ENCODE measurements at places on chromosomes 6 and 20.

DNA sequence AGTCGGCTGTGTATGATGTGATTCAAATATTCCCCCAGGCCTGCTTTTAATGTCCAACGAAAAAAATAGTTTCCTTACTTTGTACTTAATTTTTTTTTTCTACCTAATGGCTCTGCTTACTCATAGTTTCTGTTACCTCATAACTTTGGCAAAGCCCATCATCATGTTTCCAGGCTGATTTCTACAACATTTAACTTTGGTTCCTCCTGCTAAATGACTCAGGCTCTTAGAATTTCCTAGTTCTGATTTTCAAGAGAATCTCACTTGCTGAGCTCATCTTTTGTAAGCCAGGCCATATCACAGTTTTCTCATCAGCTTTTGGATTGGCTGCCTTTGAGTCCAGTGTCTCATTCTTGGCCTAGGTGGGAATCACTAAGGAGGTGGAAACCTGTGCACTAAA lies 323.1 kb downstream of the HDGFL1 start:
- no peak for DNase-seq

GRCh38 chr6:87543696-87544473 lies 45.9 kb downstream of the RARS2 start:
- no peak for DNase-seq

GRCh38 chr6:7058250-7058923 lies 49.4 kb upstream of the RREB1 start:
- DNase-seq, result no peak

- no peak for DNase-seq
Observed at GRCh38 chr6:111581957-111582356, 23.7 kb downstream of the TRAF3IP2 start.

- DNase-seq, result no peak
Observed at GRCh38 chr6:317448-318144, 25.3 kb downstream of the DUSP22 start.

- no peak for DNase-seq
Observed at GRCh38 chr6:105988321-105988720, 97.8 kb upstream of the PRDM1 start.

DNA sequence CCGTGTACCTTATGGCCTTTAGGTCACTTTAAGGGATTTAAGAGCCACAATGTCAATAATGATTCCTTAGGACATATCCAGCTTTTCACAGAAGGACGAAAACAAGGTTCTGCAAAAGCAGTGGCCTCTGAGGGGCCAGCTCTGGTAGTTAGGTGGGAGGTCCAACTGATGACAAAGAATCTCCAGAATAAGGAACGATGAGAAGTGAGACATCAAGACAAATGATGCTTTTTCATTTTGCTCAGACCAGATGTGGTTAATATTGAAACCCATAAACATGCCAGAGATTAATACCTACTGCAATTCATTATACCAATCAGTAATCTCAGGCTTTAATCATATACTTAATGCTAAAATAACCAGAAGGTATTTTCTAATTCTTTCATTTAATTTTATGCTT lies 1.9 kb downstream of the C6orf58 start:
- no peak for DNase-seq

DNA sequence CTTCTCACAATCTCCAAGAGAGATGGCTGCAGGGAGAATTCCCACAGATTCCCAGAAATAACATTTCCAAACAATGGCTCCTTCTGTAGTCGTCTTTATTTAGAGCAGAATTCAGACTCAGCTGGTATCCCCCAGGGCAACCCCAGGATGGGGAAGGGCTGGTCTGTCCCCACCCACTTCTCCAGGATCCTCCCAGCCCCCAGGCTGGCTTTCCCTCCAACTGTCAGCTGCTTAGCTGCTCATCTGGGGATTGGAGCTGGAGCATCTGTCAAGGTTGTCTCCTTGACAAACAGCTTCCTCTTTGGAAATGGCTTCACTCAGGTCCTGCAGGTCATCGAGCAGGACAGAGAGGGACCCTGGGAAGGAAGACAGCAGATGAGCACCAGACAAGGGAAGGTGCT lies 3.5 kb upstream of the PSORS1C2 start:
- no peak for DNase-seq

GRCh38 chr20:3123542-3123941 lies 36.1 kb downstream of the FASTKD5 start:
- no peak for DNase-seq

DNA sequence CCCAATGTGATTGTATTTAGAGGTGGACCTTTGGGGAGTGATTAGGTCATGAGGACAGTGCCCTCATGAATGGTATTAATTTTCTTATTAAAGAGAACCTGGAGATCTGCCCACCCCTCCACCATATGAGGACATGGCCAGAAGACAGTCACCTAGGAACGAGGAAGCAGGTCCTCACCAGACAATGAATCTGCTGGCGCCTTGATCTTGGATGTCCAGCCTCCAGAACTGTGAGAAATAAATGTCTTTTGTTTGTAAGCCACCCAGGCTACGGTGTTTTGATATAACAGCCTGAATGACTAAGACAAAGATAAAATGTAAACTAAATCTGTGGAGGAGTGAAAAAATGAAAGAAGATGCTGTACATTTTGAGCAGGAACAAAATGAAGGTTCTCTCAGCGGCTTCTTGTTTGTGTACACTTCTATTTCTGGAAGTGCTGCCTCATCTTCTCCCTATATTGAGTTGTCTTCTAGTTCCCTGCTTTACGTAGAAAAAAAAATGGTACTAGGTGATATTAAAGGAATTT lies 1.5 kb upstream of the IPCEF1 start:
- no peak for DNase-seq

DNA sequence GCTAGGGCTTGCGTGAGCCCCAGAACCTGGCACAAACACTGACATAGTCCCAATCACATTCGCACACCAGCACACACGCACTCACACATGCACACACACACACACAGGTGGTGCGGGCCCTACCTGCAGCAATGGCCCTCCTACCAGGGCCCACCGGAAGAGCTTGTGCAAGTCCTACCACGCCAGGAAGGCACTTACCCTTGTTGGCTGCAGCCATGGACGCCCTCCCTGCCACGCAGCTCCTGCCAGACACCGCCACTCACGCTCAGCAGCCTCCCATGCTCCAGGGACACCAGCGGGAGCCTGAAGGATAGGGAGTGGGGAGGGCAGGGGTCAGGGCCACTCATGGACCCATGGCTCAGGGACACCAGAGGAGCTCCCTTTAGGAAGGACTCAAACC lies 7.7 kb downstream of the ADISSP start:
- DNase-seq, result no peak

DNA sequence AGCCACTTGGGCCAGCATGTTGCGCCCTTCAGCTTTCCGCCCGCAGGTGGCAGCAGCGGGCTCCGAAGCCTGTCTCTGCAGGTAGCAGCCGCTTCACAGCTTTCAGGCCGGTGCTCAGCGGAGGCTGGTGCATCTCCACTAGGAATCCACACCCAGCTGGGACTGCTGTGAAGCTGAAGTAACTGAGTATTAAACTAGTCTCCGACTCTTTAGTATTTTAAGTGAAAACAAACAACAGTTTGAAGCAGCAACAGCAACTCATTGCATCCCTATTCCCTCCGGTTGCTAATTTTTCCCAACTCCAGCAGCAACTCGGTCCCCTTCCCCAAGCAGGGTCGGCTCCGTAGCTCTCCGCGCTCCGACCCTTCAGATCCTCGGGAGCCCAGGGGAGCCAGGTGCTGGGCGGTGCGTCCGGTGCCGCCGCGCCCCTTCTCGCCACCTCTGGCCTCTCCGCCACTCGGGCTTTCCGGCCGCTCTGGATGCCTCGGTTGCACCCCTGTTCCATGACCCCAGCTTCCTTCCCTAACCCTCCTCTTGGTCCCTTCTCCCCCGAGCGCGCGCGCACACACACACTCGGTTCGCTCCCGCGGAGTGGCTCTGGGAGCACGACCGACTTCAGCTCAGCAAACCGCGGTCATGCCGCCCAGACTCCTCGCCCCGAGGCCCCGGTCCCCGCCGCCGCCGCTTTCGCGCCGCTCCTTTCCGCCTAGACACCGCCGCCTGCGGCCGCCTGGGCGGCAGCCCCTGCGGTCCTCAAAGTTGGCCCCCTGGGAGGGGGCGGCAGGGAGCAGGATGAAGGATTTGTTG lies 765 bp upstream of the NKAIN2 start:
- peak; percentile 55 for DNase-seq

DNA sequence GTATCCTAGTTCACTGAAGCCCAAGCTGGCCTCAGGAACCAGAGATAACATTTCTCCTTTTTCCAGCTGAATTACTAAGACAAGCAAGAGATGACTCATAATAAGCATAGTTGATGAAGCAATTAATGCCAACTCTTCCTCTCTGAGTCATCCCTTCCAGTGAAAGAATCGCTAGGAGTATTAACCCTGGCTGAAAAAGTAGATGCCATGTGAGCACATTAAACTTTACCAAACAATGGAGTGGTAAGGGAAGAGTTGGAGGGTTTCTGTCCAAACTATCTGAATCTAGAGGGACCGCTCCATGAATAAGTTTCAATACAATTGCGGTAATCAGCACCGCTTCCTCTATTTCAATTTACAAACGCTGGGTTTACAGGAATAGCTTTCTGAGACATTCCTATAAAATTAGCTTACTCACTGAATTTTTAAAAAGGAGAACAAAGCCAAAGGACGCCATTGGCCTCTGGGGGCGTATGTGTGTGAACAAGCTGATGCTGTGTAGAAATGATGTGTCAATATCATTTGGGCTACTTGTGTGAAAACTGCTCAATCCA lies 48.3 kb downstream of the ATXN1 start:
- no peak for DNase-seq

DNA sequence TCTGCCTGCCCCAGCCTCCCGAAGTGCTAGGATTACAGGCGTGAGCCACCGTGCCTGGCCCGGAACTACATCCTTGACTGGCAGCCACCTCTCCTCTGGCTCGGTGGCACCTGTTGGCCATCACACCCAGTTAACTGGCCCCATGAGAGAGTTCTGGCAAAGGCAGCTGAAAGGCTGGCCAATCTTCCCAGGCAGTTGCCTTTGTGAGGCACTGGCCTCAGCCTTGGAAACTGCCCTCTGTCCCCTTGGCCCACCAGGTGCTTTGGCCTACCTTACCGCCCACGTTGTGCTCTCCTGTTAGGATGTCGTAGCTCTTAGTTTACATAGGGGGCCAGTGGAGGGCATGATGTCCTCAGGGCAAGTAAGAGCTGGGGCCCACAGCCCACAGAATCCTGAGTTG lies 9.6 kb upstream of the MANBAL start:
- DNase-seq, result no peak

- no peak for DNase-seq
Observed at GRCh38 chr20:1941226-1941625, 46.0 kb downstream of the SIRPA start.

DNA sequence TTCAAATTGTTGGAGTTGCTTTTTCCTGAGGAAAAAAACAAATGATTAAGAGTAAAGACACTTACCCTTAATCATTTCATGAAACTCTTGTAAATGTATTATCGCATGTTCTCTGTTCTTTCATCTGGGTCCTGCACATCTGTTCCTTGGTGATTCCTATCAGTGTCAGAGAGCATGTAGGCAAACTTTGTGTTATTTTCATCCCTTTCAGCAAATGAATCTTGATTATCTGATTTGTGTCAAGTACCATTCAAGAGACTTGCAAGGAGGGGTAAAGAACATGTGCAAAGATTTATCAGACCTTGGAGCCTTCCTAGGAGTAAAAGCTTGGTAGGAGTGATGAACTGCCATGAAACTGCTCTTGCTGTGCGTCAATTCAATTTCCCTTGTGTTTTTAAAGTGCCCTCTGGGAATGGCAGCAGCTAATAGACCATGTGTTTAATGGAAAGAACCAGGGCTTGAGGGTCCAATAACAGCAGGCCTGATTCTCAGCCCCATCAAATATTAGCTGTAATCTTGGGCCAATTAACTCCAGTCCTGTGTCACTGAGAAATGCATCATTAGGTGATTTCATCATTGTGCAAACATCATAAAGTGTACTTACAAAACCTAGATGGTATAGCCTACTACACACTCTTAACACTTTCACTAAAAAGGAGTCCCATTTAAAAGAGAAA lies 118.9 kb upstream of the CEP85L start:
- no peak for DNase-seq

DNA sequence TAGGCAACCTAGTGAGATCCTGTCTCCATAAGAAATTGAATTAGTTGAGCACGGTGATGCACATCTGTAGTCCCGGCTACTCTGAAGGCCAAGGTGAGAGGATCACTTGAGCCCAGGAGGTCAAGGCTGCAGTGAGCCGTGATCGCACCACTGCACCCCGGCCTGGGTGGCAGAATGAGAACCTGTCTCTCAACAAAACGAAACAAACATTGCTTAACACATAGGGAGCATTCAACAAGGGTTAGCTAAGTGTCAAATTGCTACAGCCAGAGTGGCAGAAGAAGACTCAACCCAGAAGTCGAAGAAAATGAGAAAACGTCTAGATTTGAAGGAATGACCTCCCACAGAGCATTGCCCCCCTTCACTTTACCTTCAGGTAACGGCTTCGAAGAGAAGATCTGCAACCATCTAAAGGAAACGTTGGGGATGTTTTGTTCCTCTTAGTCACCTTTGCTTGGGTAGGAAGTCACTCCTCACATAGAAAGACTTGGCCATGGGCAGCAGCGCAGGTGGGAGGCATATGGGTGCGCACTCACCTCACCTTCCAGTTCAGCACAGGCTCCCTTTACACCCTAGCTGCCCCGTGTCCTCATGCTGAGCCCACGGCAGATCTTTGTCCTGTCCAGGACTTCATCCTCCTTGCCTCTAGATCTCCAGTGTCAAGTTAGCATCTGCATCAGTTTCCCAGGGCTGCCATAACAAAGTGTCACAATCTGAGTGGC lies 63.7 kb upstream of the SHLD1 start:
- DNase-seq, result no peak

- DNase-seq, result no peak
Observed at GRCh38 chr6:153621491-153621890, 417.5 kb upstream of the OPRM1 start.

DNA sequence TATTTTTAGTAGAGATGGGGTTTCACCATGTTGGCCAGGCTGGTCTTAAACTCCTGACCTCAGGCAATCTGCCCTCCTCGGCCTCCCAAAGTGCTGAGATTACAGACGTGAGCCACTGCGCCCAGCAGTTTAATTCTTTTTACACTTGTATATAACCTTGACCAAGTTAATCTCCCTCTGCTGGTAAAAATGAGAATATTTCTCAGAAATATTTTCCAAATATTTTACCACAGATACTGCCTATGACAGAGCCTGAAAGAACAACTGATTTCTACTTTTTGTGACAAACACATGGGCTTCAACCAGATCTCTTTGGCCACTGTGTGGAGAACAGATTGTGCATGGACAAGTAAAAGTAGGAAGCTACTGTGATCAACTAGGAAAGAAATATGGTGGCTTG lies 21.2 kb upstream of the NHSL1 start:
- DNase-seq, result no peak

- DNase-seq, result no peak
Observed at GRCh38 chr6:6525933-6526332, 62.6 kb upstream of the LY86 start.

- no peak for DNase-seq
Observed at GRCh38 chr6:113004054-113004453, 656.9 kb downstream of the RFPL4B start.

DNA sequence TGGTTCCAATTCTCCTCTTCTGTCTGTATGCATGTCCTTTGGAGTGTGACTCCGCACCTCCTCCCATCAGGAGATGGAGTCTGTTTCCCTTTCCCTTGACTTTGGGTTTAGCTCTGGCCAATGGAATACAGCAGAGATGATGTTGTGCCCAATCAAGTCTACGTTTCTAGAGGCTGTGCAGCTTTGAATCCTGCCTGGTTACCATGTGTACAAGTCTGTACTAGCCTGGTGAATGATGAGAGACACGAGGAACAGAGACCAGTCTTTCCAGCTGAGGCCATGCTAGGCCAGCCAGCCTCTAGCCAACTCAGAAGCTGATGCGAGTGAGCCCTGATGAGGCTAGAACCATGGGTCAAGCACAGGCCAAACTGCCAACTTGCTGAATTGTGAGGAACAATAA lies 83.2 kb downstream of the LAMP5 start:
- no peak for DNase-seq

Measured in NT2/D1 (cell line).